ENCODE measurements at places on chromosomes 2 and 18.

- DNase-seq: no peak
Measured at GRCh38 chr2:226873051-226873620, 37.3 kb downstream of the RHBDD1 start.

GRCh38 chr2:144411473-144411872 is 108.4 kb downstream of the ZEB2 start:
- DNase-seq: no peak

- DNase-seq: no peak
Measured at GRCh38 chr2:209973328-209973727, 29.1 kb upstream of the RPE start.

DNA sequence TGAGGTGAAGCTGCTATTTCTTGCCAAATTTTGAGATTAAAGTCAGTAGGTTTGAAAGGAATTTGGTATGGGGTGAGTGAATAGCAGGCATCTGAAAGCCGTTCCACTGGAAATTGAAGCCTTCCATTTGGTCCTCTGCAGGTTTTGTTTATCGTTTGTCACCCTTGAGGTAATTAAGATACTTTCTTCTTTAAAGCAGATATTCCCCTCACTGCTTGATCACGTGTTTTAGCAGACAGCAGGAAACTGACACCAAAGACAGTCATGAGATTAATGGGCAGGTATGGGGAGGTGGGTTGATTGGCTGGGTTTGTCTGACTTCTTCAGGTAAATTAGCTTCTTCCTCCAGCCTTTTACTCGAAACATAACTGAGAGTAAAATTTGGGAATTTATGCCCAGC is 10.7 kb downstream of the LPIN1 start:
- no peak for DNase-seq

- DNase-seq: peak; percentile 75
Measured at GRCh38 chr2:30235008-30235655, 3.8 kb downstream of the LBH start.

DNA sequence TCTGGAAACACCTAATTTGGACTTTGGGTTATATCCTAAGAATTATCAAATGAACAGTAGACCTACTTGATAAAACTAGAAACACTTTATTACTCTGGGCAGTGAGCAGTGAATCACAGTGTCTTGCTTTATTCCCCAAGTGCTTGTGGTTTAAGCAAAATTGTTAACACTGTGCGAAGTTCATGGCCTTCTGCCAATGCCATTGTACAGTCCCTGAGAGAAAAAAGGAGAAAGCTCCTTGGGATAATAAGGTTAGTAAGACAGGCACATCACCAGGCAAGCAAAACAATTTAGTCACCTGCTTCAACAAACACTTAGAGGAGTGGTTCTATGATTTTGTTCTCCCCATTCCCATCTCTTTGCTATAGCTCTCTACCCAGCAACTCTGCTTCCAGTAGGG is 39.8 kb downstream of the ADCYAP1 start:
- DNase-seq: no peak

DNA sequence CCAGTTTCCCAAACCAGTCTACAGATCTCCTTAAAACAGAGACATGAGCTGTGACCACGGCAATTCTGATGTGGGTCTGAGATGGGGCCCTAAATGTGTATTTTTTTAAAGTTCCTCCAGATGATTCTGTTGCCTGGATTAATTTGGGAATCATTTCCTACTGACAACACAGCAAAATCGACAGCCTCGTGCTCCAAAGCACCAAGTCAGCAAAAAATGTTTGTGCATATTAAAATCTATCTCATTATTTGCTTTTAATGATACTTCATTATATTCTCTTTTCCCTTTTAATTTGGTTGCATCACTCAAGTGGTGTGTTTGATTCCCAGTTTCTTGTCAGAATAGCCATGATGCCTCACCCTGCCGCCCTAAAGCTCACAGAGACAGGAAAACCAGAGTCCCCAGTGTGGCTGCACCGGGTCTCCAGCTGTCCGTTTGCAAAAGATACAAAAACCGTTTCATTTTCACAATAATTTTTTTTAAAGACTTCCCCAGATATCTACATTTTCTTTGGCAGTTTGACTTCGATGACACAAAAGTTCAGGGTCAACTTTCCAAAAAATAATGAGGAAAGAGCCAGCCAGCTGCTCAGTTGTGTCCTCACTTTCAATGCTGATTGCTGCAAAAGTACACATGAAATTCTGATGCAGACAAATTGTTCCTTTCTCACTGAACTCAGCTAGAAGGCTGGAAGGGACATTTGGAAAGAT is 443.2 kb upstream of the ID2 start:
- DNase-seq: no peak

GRCh38 chr18:22283116-22283395 is 113.7 kb downstream of the GATA6 start:
- DNase-seq: no peak

- no peak for DNase-seq
Measured at GRCh38 chr18:28013066-28013465, 163.9 kb downstream of the CDH2 start.

GRCh38 chr18:50231621-50232020 is 34.7 kb downstream of the CFAP53 start:
- DNase-seq: no peak

GRCh38 chr2:215841175-215841816 is 172.1 kb downstream of the MREG start:
- no peak for DNase-seq

DNA sequence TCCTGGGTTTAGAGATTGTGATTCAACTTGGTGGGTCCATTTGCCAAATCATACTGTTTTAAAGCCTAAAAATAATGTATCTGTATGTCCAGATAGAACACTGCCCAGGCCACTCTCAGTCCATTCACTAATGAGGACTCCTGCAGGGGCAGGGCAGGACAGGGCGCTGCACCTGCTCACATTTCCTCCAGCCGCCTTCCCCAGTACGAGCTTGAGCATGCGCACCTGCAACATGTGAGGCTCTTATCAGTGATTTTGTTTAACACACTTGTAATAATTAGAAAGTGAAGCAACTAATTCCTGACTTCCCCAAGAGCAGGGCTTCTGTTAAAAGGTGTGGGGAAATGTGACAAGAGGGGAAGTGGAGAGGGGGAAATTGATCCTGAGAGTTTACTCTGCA is 89.7 kb downstream of the AFF3 start:
- DNase-seq: no peak

- no peak for DNase-seq
Measured at GRCh38 chr2:28751956-28752630, 463 bp downstream of the PPP1CB start.

GRCh38 chr2:41970988-41971660 is 76.7 kb upstream of the PKDCC start:
- DNase-seq: no peak

- DNase-seq: no peak
Measured at GRCh38 chr18:49839012-49839411, 25.7 kb upstream of the ACAA2 start.

- DNase-seq: no peak
Measured at GRCh38 chr18:2559249-2559648, 12.1 kb downstream of the METTL4 start.

DNA sequence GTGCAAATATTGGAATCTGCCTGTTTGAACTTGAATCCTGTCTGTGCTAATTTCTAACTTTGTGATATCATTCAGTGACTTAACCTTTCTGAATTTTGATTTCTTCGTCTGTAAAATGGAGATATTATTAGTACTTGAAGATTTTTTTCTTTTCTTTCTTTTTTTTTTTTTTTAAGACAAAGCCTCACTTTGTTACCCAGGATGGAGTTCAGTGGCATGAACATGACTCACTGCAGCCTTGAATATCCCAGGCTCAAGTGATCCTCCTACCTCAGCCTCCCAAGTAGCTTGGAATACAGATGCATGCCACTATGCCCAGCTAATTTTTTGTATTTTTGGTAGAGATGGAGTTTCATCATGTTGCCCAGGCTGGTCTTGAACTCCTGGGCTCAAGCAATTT is 28.3 kb downstream of the ACTR3 start:
- DNase-seq: no peak

DNA sequence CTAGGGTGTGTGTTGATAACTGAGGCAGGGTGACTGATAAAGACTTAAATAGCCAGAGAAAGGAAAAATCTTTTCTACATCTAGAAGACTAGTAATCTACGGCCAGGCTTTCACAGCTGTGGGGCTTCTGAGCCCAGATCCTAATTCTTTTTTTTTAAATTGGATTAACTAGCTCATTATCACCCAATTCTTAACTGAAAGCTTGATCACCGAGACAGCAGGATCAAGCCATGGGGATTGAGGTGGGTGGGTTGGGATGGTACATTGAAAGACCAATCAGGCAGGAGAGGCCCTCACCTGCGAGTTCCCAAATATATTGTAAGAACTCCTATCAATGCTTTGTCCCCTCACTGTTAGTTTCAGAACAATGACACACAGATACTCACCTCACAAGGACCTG is 20.0 kb upstream of the NFE2L2 start:
- no peak for DNase-seq

GRCh38 chr2:28647682-28648081 is 103.9 kb upstream of the PPP1CB start:
- no peak for DNase-seq

DNA sequence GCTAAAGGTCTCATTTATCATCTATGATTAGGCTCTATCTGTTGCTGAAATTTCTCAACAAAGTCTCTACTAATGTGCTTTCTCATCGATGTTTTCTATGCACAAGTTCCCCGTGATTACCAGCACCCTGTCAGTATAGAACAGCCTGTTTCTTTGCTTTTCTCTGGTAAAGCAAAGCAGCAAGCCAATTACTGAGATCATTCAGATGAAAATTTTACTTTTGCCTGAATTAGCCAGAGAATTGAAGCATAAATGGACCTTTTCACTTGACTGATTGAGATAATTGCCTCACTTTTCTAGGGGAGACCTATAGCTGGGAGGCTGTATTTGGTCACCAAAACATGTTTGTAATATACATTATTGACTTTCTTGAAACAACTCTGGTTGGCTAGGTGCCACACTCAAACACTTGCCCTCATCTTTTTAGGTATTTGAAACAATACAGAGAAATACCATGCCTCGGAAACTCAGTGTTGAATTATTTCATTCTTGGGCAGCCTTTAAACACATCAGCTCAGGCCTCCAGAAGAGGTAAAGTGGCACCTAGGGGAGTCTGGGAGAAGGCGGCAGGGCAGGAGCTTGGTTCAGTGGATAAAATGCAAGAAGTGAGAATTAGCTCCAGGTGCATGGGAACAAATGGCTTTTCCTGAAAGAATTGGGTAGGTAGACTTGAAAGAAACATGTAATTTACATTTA is 96.2 kb downstream of the GALNT3 start:
- no peak for DNase-seq

DNA sequence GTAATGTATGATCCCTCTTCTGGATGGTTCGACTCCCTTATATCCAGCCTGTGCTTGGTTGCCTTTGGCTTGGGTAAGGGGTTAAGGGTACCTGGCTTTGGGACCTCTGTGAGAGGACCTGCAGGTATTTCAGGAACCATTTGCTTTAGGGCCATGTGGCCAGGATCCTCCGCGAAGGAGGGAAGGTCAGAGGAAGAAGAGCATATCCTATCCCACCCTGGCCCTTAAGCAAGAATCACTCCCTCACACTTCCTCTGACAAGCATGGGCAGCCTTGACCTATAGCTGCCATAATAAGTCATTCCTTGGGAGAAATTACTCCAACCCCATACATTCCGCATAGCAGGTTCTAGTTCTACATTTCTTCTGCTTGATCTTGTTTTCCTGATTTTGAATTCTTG is 59.1 kb upstream of the TXNDC2 start:
- no peak for DNase-seq

DNA sequence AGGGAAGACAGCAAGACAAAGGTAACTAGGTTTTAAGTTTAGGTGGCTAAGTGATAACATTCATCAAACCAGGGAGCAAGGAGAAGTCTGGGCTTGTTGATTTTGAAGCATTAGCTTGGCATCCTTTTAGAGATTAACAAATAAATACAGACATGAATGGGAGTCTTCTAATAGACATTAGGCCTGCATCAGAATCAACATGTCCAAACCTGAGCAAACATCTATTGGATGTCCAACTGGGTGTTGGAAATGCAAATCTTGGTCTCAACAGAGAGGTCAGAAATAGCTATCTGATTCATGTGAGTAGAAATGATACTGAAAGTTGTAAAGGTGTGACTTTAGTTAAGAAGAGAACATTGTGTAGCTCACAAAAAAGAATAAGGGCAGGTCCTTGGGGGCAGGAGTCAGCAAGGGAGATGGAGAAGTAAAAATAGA is 85.5 kb upstream of the RND3 start:
- DNase-seq: no peak

DNA sequence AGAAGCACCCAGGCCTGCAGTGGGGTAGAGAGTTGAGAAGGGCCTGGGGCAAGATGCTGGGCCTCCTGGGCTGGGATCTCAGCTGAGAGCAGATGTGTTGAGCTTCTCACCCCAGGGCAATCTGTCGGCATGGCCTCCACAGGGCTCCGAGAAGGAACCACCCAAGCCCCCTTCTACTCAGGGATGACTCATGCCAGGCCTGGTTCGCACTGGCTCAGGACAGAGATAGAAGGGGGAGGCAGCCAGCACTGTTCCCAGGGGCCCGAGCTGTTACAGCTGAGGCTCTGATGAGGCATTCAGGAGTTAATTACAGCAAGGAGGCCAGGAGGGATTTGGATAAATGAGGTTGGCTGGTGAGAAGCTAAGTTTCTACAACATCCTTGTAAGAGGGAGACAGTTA is 62.5 kb downstream of the CENPO start:
- no peak for DNase-seq

GRCh38 chr2:197647961-197648690 is 27.3 kb downstream of the RFTN2 start:
- no peak for DNase-seq

- no peak for DNase-seq
Measured at GRCh38 chr2:191152482-191153240, 1.9 kb upstream of the STAT4 start.

GRCh38 chr2:239466061-239466754 is 65.4 kb upstream of the HDAC4 start:
- DNase-seq: no peak

DNA sequence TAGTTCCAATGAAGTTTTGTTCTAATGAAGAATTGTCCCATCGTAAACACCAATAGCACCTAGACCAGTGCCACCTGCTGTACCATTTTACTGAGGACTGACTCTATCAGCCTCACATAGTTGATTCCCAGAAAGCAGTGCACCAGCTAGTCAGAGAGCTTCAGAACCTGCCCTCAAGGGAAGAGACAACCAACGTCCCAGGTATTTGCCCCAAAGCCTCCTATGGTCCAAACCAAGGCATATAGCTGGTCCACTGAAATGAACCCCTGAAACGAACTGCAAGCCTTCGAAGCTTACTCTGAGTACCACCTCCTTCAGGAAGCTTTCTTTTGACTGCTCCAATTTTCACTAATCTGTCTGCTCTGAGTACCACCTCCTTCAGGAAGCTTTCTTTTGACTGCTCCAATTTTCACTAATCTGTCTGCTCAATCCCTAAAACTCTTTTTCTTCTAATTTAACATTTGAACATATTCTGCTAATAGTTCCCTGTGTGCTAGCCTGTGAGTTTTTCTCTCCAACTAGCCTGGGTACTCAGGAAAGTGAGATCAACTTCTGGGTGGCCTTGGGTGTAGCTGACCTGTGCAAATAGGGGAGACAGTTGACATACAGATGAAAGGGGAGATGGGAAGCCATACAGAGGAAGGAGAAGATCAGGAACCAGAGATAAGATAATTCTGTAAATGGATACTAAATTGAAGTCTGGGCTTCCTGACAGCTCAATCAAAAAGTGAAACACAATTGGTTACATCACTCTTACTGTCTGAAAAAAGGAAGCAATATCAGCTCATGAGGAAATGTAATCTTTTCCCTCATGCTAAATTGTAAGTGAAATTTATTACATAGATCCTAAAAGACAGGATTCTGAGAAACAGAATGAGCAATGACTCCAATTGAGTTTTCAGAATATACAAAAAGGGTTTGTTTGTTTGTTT is 33.5 kb upstream of the EML4 start:
- no peak for DNase-seq

GRCh38 chr2:11505652-11506610 is 27.9 kb upstream of the GREB1 start:
- DNase-seq: no peak

All from stimulated activated CD8-positive, alpha-beta memory T cell treated with anti-CD3 and anti-CD28 coated beads, Interleukin-15, amount 100 ng/mL, for 48 hours (primary cell).